ENCODE measurements at places on chromosomes 4 and X.

DNA sequence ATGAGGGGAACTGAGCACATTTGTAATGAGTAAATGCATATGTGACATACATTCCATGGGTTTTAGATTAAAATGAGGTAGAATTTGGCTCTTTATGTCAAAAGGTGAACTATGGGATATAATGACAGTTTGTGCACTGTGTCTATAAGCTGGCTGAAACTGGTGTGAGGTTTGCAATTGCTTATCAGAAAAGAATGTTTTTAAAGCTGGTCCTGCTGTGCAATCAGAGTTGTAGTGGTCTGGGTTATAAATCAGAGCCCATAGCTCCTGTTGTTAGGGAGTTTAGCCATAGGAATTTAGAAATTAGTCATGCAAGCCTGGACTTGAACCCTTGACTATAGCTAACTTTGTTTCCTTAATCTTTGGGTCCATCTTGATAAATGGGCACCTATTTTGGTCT is 23.1 kb upstream of the GATB start:
- DNase-seq: no peak

GRCh38 chrX:154366666-154367055 is 7.8 kb downstream of the FLNA start:
- DNase-seq: no peak

GRCh38 chrX:118755633-118756032 is 28.2 kb downstream of the IL13RA1 start:
- no peak for DNase-seq

GRCh38 chrX:109831326-109831985 is 98.4 kb upstream of the ACSL4 start:
- DNase-seq: no peak

DNA sequence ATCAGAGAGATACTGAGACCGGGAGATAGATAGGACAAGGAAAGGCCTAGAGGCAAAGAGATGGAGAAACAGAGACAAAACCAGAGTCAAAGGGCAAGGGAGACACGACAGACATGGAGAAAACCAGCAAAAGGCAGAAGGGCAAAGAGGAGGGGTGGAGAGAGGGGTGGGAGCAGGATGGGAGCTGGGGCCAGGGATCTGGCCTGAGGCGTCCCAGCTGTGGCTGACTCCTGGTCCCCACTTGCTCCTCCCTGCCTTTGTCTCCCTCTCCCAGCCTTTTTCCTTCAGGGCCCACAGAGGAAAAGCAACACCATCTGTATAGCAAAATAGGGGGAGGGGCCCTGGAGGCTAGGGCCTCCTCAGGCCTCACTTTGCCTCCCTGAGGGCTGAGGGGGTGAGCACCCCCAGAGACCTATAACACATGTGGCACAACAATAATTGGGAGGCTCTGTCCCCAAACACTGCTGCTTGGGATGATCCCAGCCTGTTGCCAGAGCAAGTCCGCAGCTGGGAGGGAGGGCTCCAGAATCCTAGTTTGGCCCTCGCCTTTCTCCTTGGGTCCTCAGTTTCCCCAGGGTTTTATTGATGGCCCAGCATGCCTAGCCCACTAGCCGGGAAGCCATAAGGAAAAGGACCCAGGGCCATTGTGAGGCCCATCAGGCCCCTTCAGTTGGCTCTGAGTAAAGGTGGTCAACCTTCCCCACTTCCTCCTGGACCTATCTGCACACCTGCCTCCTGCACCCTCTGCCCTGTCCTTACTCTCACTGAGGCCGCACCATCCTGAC is 96.8 kb downstream of the PJA1 start:
- DNase-seq: no peak

DNA sequence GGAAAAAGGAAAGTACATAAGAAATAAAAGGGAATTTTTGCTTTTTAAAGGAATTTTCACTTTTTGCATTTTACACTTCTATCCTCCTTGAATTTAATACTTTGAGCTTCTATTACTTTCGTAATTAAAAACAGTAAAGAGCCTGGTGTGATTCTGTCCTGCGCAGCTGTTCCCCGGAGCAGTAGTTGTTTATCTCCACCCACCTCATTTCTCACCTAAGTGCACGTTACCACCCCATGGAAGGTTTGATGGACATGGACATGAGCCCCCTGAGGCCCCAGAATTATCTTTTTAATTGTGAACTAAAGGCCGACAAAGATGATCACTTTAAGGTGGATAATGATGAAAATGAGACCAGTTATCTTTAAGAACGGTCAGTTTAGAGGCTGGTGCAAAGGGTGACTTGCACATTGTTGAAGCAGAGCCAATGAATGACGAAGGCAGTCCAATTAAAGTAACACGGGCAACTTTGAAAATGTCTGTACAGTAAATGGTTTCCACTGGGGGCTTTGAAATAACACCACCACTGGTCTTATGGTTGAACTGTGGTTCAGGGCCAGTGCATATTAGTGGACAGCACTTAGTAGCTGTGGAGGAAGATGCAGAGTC is 52.1 kb upstream of the TEX13D start:
- DNase-seq: no peak

DNA sequence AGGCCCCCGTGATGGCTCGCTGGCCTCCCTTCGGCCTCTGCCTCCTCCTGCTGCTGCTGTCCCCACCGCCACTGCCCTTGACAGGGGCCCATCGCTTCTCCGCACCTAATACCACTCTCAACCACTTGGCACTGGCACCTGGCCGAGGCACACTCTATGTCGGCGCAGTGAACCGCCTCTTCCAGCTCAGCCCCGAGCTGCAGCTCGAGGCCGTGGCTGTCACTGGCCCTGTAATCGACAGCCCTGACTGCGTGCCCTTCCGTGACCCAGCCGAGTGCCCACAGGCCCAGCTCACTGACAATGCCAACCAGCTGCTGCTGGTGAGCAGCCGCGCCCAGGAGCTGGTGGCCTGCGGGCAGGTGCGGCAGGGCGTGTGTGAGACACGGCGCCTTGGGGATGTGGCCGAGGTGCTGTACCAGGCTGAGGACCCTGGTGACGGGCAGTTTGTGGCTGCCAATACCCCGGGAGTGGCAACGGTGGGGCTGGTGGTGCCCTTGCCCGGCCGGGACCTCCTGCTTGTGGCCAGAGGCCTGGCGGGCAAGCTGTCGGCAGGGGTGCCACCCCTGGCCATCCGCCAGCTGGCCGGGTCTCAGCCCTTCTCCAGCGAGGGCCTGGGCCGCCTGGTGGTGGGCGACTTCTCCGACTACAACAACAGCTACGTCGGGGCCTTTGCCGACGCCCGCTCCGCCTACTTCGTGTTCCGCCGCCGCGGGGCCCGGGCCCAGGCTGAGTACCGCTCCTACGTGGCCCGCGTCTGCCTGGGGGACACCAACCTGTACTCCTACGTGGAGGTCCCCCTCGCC is 3.0 kb downstream of the PLXNB3 start:
- no peak for DNase-seq

DNA sequence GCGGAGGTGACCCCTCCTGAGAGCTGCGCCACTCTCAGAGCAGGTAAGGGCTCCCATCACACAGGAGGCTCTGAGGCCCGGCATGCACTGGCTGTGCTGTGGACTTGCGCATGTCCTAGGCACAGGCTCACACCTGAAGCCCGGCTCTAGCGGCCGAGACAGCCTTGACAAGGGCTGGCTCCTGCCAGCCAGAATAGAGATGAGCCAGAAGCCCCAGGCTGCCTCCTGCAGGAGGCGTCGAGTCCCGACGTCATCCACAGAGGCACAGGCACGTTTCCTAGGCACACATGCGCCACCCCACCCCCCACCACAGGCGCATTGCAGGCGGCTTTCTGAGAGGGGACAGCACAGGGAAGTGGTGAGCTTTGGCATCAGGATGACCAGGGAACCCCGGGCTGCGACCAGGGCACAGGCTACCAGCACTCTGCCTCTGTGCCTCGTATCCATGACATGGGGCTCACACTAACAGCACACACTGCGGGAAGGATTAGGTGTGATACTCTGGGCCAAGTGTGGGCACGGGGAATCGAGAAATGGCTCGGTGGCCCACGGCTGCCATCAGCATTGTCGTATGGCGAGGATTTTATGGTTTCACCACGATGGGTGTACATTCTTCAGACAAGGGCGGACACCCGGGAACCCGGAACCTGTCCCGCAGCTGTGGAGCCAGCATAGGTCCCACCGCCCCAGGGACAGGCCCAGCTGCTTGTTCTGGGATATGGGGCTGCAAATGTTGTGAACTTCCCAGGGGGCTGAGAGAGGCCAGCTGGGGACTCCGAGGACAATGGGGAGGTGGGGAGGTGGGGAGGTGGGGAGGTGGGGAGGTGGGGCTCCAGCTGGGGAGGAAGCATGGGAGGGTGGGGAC is 90.7 kb upstream of the ADRA2C start:
- DNase-seq: no peak

- no peak for DNase-seq
Observed at GRCh38 chrX:150574559-150575418, 6.4 kb downstream of the MTM1 start.

- no peak for DNase-seq
Observed at GRCh38 chr4:6616087-6616995, 24.1 kb upstream of the MRFAP1 start.

DNA sequence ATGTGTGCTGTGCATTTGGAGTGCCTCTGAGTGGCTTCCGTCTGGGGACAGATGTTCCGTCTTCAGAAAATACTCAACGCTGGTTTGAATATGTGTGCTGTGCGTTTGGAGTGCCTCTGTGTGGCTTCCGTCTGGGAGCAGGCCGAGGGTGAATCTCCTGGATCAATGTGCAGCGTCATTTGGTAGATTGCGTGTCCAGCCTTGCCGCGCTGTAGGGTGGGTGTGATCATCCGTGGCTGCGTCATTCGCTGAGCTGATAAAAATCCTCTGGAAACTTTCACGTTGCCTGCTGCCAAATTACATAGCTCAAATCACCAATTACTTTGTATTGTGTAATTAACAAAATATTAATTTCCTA is 12.1 kb downstream of the UVSSA start:
- no peak for DNase-seq

DNA sequence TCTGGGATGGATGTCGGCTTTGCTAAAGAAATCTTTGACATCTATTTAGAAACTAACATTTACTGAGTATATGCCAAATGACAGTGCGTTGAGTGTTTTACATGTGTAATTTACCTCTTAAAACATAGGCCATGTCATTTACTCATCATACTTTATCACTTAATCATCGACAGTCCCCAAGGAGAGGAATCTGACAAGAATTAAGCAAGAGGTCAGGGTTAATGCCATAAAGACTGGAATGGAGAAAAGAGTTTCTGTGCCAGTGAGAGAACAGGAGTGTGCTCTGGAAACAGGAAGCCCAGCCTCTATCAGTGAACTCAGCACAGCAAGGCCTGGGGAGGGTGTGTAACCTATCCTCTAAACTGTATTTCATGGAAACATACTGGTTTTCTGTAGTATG is 28.0 kb upstream of the AMOT start:
- no peak for DNase-seq

DNA sequence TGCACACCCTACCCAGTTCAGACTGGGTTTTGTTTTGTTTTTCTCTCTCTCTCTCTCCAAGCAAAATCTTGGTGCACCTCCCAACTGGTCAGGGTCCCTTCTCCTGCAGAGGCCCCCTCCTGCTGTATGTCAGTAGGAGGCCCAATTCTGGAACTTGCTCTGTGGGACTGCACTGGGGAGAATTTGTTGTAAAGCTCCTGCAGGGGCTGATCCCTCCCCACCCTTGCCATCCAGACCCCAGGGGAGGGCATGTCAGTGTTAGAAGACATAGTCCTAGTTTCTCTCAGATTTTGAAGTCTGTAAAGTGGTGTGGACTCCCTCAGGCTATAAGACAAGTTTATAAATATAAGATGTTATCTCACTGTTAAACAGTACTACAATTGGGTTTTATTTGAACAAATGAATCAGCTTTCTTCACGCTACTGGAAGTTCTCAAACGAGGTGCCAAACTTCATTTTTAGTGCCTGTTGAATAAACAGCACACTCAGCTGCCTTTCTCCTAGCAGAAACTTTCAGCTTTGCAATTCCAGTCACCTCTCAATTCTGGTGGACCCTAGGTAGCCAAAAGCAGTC is 88.6 kb upstream of the FRMPD3 start:
- DNase-seq: no peak

All from stimulated activated CD4-positive, alpha-beta T cell treated with anti-CD3 and anti-CD28 coated beads, Interleukin-15, amount 100 ng/mL, for 48 hours (primary cell).